ENCODE measurements at places on chromosomes 2 and 18.

- DNase-seq: no peak
These were observed 129.7 kb upstream of the TTC39C start for GRCh38 chr18:23884681-23885375.

- no peak for DNase-seq
These were observed 478 bp downstream of the CLHC1 start for GRCh38 chr2:55231546-55232083.

DNA sequence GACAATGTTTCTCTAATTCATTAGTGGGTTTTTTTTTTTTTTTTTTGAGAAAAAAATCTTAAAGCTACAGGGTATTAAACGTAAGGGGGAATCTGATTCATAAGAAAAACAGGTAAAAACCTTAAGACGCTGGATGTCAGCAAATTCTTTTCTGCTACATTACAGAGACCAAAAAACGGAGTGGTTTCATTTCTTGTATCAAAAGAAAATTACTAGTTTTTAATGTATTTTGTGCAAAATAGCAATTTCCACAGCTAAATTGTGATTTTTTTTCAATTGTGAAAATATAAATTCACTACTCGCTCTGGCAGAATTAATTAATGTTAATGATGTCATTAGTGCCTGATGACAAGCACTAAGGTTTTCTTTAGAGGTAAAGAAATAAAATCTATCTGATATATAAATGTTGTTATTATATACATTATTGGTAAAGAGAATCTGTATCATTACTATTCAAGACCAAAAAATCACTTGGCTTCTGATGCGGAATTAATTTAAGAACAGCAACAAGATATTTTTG, 9.9 kb downstream of the OTX1 start:
- no peak for DNase-seq

- DNase-seq: peak; percentile 26
These were observed 16.2 kb upstream of the GPC1 start for GRCh38 chr2:240419271-240419670.

- no peak for DNase-seq
These were observed 3.0 kb downstream of the PREB start for GRCh38 chr2:27131429-27131828.

- DNase-seq: no peak
These were observed 11.9 kb upstream of the CCNT2 start for GRCh38 chr2:134906726-134907125.

DNA sequence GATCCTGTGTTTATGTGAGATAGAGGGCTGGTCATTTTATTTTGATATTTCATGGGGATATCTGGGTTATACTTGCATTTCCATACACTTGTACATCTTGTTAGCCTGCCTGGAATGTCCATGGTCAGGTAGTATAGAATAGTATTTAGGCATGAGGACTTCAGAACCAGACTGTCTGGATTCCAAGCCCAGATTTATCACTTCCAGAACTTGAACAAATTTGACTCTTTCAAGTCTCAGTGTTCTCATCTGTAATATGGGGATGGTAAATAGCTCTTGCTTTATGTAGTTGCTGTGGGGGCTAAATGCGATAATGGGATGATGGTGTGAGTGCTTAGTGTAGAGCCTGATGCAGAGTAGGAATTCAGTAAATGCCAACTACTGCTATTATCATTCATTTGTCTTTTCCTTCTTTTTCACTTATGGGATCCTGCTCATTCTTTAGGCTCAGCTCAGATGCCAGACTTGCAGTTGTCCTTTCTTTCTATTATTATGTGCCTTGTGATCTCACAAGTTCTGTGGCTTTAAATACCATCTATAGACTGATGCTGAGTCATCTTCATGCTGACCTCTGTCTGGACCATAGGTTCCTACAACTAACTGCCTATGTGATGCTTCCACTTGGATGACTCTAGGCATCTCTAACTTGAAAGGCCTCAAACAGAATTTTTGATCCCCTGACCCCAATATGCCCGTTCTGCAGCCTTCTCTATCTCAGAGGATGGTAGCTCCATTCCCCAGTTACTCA, 67.4 kb downstream of the POLE4 start:
- no peak for DNase-seq

DNA sequence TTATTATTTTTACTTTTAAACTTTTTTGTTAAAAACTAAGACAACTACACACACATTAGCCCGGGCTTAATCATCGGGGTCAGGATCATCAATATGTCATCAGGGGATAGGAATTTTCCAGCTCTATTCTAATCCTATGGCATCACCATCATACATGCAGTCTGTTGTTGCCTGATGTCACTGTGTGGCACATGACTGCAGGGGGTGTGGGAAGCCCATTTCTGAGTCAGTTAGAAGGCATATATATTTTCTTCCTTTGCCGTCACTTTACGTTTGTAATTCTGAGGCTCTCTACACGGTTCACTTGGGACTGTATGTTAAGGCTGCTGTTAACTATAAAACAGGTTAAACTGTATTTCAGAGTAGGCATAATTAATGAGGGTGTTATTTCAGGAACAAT, 144.4 kb upstream of the ITGA6 start:
- no peak for DNase-seq

- DNase-seq: no peak
These were observed 159.8 kb downstream of the PKP4 start for GRCh38 chr2:158616480-158617000.

- DNase-seq: no peak
These were observed 60.9 kb downstream of the AAK1 start for GRCh38 chr2:69582582-69583176.

DNA sequence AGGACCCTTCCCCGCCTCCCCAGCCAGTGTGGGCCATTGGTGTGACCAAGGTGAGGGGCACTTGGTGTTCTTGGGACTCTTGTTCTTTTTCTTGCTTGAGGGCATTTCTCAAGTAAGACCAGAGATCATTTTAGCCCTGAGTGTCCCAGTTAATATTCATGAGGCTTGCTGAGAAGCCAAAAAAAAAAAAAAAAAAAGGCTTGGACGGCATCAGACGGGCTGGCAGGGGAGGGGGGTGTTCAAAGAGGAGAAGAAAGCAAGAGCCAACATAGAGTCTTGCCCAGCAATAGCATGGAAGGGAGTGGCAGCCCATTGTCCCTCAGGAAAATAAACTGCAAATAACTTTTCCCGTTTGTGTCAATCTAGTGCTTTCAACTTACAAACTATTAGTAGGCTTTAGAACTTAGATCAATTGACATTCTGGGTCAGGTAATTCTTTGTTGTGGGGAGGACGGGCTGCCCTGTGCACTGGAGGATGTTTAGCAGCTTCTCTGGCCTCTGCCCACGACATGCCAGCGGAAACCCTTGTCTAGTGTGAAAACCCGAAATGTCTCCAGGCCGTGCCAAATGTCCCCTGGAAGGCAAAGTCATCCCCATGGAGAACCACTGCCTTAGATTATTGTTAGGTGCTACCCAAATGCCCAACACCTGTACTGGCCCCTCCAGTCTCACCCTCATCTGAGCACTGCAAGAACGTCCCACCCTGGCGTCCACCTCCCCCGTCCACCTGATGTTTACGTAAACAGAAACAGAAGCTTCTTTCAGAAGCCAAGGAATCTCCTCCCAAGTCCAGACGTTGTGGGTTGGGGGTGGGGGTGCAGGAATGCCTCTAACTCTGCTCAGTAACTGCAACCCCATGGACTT, 163.4 kb downstream of the BCL2 start:
- no peak for DNase-seq

Measured in Right ventricle myocardium inferior (tissue), 1 donor.